Pulmonary artery endothelial cell (primary cell): ENCODE measurements at places on chromosomes 6 and 20.

- DNase-seq: no peak
Observed at GRCh38 chr6:118717106-118717505, 65.7 kb upstream of the CEP85L start.

GRCh38 chr20:62736407-62737071 is 27.9 kb downstream of the NTSR1 start:
- DNase-seq: no peak

DNA sequence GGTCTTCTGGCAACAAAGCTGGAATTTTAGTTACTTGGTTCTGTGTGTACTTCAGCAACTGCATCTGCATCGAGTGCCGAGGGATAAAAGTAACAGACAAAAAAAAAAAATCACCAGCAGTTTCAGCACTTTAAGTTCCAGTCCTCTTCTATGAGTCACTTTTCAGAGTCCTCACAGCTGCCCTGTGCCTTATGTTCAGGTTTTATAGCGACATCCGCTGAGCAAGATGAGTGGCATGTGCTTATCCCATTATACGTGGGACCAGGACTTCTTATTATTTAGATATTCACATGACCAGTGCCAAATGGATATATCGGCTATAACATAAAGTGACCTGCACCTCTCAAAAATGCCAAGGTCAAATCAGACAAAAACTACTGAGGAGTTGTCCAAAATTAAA is 242.9 kb downstream of the FOXA2 start:
- DNase-seq: no peak

- DNase-seq: no peak
Observed at GRCh38 chr6:18725449-18725848, 338.3 kb downstream of the RNF144B start.

GRCh38 chr6:141704151-141704550 is 428.6 kb upstream of the GJE1 start:
- no peak for DNase-seq

DNA sequence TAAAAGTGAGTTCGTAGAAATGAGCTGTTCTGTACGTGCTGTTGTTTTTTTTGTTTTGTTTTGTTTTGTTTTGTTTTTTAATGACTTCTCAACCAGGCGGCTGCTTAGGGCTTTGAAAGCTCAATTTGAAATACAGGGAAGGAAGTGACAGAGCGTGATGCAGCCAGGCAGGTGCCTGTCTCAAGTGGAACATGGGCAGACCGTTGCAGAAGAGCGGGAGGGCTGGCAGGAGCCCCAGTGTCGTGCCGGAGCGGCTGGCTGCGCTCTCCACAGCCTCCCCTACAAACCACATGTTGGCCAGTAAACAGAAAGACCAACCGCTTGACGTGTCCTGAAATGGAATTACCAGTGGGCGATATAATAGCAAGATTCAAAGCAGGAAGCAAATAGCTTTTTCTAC is 164.9 kb upstream of the RREB1 start:
- no peak for DNase-seq

DNA sequence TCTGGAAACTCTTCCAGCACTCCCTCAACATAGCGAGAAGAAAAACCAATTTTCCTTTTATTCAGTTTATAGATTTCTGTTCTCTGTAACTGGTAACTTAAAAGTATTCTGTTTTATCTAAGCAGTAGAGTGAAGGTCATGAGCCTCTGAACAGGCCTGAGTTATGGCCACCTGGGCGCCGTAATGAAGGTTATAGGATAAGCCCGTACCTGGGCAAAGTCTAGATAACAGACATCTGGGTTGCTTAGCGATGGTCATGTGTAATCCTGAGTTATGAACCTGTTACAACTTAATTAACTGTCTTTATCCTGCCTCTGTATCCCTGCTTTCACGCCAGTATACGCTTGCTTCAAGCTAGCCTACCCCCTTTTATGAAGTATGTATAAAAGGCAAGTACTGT is 13.0 kb upstream of the FAM217A start:
- no peak for DNase-seq
